Left cardiac atrium (tissue), 4 donors: ENCODE measurements at places on chromosomes 16 and 17.
A peak's percentile ranks its signal among the peaks of the same experiment; 100 is the strongest.

GRCh38 chr17:35666070-35666469, 65.4 kb upstream of the RASL10B start:
- no peak for DNase-seq

GRCh38 chr16:84007965-84008364, 34.6 kb downstream of the SLC38A8 start:
- no peak for DNase-seq

GRCh38 chr16:53090591-53091411, 36.0 kb downstream of the CHD9 start:
- DNase-seq: peak; percentile 93

DNA sequence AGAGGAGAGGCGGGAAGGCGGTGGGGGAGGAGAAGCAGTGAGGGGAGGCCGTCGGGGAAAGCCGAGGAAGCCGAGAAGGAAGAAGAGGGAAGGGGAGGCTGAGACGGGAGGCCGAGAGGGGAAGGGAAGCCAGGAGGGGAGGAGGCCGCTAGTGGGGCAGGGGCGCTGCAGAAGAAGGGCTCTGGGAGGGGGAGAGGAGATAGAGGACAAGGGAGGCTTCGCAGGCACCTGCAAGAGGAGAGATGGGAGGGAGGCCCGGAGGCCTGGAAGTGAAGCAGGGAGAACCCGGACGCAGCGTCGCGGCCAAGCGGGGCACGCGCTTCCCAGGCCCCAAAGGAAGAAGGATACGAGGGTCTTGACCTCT, 2.3 kb downstream of the C17orf58 start:
- no peak for DNase-seq

- no peak for DNase-seq
These were observed 28.3 kb downstream of the PIMREG start for GRCh38 chr17:6472517-6472916.

- DNase-seq: no peak
These were observed 4.9 kb upstream of the CCNF start for GRCh38 chr16:2424061-2425007.

DNA sequence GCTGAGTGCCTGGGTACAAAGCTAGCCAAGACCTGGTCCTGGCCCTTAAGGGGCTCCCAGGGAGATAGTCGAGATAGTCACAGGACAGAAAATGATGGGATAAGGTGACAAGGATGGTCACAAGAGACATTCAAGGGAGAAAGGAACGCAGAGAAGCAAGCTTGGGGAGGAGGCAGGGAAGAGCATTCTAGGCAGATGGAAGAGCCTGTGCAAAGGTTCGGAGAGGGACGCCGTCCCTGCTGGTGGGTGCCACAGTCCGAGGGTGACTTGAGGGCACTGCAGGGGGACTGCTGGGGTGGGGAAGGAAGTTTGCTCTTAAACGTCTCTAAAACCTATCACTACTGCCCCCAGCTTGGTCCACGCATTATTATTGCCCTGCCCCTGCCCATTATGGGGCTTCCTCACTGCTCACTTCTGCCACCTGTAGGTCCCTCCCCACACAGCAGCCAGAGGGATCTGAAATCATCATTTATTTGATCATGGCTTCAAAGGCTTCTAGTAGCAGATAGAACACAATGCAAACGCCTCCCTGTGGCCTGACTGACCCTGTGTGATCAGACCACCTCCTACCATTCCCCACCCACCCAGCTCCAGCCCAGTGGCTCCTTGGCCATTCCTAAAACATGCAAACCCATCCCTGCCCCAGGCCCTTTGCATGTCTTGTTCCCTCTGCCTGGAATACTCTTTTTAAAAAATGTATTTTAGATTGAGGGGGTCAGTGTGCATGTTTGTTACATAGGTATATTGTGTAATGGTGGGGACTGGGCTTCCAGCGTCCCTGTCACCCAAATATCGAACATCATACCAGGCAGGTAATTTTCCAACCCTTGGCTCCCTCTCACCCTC, 60.3 kb downstream of the RMI2 start:
- no peak for DNase-seq

DNA sequence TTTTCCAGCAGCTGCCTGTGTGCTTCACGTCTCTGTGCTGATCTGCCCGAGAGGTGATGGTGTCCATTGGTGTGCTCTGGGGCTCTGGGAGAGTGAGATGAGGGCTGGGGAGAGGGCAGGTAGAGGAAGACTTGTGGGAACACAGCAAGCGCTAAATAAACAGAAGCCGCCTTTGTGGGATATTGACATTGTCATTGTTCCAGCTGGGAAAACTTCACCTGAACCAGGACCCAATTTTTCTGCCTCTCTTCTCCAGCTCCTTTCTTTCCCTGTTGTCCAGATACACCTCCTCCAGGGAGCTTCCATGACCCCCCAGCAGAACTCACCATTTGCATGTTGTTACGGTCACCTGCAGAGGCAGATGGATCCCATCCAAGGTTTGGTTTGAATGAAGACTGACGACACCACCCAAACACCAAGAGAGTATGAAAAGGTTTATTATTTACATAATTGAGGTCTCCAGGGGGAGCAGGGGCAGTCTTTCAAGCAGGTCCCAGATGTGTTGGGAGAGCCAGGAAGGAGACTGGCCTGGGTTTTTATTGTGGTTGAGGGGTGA, 3.6 kb upstream of the ITGA3 start:
- no peak for DNase-seq

DNA sequence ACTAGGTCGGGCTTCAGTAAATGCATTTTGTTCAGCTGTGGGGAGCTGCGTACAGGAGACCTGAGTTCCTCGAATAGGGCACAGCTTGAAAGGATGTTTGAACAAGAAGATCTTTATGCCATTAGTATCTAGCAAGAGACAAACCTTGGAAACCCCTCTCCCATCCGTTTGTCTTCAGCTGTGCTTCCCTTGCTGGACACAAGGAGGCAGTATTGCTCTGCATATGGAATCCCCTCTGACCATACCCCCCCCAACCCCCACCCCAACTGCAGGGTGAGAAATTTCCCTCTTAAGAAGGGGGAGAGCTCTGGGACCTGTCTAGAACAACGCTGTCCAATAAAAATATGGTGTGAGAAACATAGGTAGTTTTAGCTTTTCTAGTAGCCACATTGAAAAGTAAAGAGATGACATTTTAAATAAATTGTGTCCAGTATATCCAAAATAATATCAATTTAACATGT, 1.6 kb downstream of the MRM1 start:
- peak; percentile 56 for DNase-seq

DNA sequence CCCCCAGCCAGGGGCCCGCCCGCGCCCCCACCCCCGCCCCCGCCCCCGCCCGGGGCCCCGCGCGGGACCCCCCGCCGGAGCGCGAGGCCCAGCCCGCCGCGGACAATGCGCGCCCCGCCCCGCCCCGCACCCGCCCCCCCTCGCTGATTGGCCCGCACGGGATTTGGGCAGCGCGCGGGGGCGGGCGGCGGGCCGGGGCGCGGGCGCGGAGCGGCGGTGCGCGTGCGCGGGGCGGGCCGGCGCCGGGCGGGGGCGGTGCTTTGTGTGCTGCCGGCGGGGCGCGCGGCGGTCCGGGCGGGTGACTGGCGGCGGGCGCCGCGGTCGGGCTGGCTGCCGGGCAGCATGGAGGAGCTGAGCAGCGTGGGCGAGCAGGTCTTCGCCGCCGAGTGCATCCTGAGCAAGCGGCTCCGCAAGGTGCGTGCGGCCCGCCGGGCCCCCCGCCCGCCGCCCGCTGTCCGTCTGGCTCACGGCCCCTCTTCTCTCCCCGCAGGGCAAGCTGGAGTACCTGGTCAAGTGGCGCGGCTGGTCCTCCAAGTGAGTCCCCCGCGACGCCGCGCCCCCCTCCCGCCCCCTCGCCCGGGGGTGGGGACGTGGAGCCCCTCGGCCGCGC, at the start of gene CBX2:
CBX2 (plus strand) TSS at position 255 of the 610 bp plus-strand sequence; CDS start at position 343, 88 bp downstream.
- peak; percentile 81 for DNase-seq

GRCh38 chr17:41592601-41593305, 6.1 kb upstream of the KRT14 start:
- DNase-seq: no peak

DNA sequence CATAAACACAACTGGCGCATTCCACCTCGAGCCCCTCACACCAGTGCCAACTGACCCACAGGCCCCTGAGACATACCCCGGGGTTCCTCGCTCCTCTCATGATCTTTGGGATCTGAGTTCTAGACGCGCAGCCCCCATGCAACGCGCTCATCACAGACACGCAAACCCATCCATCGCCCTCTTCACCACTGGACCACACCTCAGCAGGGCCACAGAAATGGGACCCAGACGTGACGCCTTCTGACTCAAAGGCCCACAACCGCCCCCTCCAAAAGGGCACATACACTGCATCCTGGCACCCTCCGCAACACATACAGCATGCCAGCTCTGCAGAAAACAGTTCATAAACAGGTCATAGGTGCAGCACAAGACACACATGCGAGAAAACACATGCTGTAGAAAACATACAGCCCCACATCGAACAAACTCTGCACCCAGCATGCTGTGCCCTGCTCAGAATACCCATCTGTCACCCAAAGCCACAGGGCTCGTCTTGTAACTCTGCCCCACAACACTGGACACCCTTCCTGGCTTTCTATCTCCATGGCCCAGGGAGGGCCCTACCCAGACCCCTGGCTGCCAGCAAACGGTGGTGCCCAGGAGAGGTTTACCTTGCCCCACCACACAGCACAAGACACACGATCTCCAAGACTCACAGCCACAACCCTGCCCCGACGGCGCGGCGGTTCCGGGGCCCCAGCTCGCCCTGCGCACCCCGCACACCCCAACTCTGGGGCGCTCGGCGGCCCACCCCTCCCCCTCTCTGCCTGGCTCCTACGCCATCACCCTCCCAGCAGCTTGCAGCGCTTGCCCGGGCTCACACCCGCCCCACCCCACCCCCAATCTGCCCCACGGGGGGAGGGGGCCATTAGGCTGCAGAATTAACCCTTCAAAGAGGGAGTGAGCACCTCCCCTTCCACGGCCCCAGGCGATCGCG, 887 bp downstream of the ZBTB4 start:
- peak; percentile 58 for DNase-seq

DNA sequence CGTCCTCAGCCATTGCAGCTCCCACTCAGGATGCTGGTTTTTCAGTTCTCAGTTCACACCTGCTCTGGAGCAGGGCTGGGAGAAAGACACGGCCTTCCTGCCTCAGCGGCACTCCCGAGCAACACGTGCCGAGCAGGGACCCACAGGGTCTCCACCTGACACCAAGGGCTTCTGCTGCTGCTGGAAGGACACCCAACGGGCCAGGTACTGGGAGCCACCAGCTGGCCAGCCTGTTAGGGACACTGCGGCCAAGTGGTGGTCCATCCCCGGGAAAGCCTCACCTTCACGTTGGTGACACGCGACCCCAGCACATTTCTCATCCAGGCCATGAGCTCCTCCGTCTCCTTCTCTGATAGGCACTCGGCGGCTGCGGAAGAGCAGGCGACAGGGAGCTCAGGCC, 8.1 kb downstream of the DNASE1 start:
- peak; percentile 4 for DNase-seq

GRCh38 chr17:22461460-22462145, 769.3 kb downstream of the KCNJ18 start:
- no peak for DNase-seq

GRCh38 chr17:46978489-46979146, 435 bp downstream of the RPRML start:
- DNase-seq: no peak

DNA sequence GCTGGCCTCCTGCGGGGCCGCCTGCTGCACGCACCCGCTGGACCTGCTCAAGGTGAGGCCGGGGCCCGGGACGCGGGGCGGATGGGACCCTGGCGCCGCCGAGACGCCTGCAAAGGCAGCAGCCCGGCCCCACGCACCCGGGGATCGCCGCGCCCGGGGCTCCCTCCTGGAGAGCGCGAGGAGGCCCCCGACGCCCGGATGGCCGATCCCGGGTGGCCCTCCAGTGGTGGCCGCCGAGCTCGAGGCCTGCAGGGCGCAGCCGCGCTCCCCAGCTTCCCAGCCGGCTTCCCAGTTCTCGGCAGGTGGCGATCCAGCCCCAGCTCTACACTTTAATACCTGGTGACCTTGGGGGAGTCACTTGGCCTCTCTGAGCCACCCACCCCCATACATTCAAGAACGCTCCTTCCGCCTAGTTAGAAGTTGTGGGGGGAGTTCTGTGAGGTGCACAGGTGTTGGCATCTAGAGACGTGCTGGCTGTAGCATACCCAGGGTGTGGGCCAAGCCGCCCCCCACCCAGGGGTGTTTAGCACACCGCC, 452 bp downstream of the SLC25A10 start:
- DNase-seq: no peak

DNA sequence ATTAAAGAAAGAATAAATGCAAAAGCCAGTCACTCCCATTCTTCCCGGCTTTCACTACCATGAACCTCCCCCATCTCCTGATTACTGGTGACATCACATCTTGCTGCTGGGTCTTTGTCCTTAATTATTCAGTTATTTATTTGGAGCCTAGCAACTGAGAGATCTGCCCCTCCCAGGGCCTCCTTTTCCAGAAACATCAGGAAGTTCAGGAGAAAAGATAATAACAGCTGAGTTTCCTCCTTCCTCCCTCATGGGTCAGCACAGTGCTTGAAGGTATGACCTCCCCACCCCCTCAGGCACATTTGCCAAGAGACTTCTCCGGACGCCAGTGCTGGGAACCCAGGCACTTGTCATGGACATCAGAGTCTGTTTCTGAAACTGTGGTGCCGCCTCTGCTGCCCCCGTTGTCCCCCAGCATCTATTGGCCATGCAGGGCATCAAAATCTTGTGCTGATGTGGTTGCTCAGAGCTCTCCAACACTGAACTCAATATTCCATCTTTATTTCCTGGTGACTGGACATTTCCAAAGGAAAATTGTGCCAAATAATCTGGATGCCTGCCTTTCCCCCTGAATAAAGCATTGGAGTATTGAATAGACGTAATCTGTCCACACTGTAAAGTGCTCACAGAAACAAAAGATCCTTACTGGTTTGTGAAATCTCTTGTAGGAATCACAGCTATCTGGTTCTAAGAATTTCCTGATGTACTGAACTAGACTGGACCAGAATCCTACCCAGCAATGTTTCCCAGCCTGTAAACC, 71.8 kb downstream of the ZNF18 start:
- DNase-seq: peak; percentile 41

DNA sequence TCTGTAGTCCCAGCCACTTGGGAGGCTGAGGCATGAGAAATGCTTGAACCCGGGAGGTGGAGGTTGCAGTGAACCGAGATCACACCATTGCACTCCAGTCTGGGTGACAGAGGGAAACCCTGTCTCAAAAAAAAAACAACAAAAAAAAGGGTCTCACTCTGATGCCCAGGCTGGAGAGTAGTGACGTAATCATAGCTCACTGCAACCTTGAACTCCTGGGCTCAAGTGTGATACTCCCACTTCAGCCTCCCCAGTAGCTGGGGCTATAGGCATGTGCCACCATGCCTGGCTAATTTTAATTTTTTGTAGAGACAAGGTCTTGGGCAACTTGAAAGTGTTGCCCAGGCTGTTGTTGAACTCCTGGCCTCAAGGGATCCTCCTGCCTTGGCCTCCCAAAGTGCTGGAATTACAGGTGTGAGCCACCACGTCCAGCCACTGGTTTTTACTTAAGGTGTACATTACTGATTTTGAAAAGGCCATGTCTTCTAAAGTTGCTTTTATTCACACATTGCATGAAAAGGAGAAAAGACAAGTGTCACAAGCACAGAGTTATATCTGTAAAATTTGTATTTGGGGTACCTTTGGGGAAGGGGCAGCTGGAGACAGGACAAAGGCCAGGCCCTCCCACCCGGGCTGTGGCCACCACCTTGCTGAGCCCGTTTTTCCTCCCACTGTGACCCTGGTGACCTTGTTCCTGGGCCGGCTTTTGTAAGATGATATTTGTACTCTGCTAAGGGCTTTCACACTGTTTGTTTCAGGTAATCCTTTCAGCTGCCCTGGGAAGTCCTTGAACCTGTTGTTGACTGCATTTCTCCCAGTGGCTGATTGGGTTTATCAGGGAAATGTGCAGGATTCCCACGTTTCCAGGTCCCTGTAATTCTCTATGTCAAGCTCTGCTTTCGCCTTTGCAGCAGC, 11.5 kb downstream of the GPT2 start:
- no peak for DNase-seq

- DNase-seq: no peak
These were observed 426.4 kb downstream of the CA10 start for GRCh38 chr17:51731941-51732722.
